ENCODE measurements at places on chromosomes 2 and 18. TPM values are rescaled to one million over a fixed set of nuclear protein-coding genes. Genes with fewer than 3 reads are reported as not detected.

Gene SAG
- total RNA-seq = not detected

Gene TRIB2
- total RNA-seq = 0.91 TPM

Gene UGT1A7
- 4.0 TPM for total RNA-seq

Gene PRSS56
- 0.21 TPM for total RNA-seq

Gene SCN3A
- total RNA-seq = not detected

Gene KDM3A
- total RNA-seq = 25.0 TPM

Gene UGT1A6
- 1.2 TPM for total RNA-seq

Gene PSMA8
- not detected for total RNA-seq

Gene RAPH1
- 5.2 TPM for total RNA-seq

Gene NEB
- 0.20 TPM for total RNA-seq

Gene PCARE
- total RNA-seq = not detected

Gene RAMP1
- not detected for total RNA-seq

Gene PLEK
- total RNA-seq = not detected

Gene LOXHD1
- not detected for total RNA-seq

Data from A549 treated with Mapracorat at 1 μM for 4 hours (cell line).